Stimulated activated CD8-positive, alpha-beta memory T cell treated with anti-CD3 and anti-CD28 coated beads, Interleukin-4, amount 100 ng/mL, for 1 hour (primary cell): ENCODE measurements at places on chromosomes 6 and 20.

DNA sequence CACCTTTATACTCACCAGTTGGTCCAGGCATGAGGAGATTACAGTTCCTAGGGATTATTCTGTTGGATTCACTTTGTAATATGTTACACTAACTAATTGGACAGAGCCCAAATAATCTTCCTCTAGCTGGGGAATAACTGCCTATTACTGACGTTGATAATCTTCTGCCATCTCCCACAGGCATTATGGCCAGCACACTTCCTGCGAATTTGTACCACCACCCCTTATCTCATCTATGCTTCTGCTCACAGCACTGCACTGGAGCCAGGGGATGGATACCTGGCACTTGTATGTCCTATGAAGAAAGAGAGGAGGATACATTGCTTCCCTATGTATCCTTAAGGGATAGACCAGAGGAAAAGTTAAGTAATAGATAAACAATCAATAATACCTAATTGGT, 494.8 kb upstream of the MAN1A1 start:
- DNase-seq, result no peak

DNA sequence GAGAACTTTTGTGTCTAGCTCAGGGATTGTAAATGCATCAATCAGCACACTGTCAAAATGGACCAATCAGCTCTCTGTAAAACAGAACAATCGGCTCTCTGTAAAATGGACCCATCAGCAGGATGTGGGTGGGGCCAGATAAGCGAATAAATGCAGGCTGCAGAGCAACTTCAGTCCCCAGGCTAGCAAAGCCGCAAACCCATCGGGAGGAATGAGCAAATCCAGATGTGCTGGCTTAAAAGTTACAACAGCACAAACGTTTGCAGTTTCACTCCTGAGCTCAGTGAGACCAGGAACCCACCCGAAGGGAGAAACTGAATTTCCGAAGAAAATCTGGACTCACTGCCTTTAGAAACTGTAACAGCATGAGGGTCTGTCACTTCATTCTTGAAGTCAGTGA, 21.9 kb upstream of the MBOAT1 start:
- DNase-seq, result no peak

- DNase-seq, result no peak
Observed at GRCh38 chr6:107989166-107990094, 31.4 kb upstream of the SEC63 start.

DNA sequence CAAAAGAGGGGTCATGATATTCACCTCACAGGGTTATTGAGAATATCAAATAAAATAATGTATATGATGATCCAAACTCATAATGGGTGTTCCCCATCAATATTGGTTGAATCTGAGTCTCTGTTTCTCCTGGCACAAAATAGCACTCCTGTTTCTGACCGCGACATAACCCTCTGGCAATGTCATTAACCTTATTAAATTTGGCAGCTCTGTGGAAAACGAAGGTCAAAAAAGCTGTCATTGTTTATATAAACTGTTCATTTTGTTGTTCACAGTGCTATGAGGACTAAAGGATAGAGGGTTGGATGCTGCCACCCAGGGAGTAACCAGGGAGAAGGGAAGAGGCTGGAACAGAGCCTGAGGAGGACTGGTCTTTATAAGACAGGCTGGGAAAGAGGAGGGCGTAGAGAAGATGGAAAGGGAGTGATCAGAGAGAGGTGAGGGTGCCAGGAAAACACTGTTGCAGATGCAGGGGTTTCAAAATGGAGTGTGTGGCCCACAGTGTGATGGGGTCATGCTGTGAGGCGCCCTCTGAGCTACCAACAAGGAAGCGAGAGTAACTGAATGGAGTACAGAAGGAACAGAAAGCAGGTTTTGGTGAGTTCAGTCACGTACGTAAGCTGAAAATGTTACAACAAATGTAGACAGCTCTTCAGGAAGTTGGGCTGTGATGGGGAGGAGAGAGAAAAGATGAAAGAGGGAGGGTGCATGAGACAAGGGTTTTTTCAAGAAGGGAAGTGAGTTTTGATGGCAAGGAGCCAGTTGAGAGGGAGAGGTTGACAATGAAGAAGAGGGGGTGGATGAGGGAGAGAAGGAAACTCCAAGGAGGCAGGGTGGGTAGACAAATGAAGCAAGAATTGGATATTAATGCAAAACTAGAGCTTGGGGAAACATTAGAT, 251.6 kb upstream of the TAB2 start:
- DNase-seq, result no peak

- DNase-seq, result no peak
Observed at GRCh38 chr6:151430886-151431285, 21.0 kb downstream of the RMND1 start.

DNA sequence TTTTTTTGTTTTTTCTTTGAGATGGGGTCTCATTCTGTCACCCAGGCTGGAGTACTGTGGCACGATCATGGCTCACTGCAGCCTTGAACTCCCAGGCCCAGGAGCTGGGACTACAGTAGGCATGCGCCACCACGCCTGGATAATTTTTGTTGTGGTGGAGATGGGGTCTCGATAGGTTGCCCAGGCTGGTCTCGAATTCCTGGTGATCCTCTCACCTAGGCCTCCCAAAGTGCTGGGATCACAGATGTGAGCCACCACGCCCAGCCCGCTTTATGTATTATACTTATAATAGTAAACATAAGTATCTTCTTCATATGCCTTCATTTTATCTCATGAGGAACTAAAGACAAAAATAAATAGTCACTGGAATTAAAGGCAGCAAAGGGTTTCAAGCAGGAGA, 63.5 kb downstream of the GINS1 start:
- no peak for DNase-seq

DNA sequence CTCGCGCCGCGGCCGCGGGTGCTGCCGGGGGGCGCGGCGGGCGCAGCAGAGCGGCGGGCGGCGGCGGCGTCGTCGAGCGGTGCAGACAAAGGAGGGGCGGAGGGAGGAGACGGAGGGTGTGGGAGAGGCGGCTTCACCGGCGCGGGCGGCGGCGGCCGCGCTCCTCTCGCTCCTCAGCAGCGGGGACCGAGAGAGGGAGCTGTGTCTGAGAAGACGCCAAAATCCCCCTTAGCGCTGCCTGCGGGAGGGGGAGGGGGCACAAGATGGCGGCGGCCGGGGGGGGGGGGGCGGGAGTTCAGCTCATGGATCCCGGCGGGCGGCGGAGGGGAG, 296 bp downstream of the ADNP start:
- no peak for DNase-seq

GRCh38 chr20:20568604-20569205, 143.7 kb downstream of the RALGAPA2 start:
- no peak for DNase-seq

DNA sequence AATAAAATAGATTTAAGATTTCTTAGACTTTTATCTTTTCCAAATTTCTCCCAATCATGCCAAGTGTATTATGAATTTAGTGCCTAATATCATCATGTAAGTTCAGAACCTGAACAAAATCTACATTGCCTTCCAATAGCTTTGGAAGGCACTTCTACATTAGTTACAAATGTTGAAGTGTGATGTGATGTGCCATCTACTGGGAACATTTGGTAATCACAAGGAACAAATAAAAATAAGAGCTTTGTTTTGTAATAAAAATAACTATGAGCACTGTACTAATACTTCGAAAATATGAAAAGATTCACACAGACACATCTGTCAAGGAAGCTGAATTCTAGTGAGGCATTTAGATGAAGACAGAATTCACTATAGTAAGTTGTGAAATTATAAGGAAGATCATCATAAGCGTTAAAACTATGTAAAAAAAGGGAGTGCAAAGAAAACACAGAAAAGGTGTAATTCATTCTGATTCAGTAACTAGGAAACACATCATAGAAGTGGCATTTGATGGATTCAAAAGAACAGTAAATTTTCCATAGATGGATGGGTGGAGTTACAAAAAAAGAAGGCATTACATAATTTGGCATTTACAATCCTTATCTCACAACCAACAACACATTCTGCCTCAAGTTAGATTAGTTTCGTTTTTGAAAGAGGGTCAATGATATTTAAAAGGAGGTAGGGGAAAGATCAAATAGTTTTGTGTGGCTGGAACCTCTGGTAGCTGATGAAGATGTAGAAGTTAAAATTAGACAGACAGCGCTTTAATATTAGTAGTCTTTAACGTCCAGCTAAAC, 161.0 kb downstream of the ASCC3 start:
- DNase-seq, result no peak

DNA sequence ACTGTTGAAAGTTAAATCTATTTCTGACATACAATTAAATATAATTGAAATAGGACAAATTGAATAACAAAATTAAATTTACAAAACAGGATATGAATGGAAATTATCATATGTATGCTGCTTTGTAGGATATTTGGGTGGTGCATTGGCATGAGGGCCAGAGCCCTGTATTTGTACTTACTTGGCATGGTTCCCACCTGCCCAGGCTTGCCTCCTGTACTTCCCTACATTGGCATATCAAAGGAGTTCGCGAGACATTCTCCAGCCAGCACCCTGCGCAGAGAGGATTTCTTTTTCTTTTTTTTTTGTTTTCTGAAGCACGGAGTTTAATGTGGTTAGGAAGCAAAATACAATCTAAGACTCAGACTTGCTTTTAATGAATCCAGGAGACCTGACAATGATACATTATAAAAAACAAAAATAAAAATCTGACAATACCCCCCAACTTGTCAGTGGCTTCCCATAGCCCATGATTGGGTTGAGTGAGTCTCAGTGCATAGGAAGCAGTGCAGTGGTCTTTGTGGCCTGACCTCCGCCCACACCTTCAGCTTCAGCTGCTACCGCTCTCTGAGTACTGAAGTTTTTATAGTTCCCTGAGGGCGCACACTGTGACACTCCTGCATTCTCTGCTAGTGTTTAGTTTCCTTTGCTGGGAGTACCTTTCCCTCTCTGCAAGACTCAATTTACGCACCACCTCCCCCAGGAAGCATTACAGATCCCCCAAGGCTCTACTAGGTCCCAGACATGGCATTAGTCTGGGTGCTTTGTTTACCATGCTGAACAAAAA, 440.8 kb downstream of the UTRN start:
- peak; percentile 1 for DNase-seq

DNA sequence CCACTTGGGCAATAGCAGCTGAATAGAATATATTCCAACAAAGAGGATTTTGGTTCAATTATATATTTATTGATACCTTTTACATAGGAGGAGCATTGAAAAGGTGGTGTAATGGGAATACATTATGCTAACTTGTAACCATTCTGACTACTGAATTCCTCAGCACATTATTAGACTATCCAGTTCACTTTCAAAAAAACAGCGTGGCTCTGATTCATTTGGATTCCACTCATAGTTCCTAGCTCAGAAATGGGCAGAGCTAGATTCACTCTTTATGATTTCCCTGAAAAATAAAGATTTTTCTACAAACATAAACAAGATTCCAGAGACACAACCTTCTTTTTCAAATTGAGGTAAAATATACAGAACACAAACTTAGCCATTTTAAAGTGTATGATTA, 9.2 kb upstream of the TRERF1 start:
- no peak for DNase-seq

GRCh38 chr20:22403632-22404361, 180.6 kb downstream of the FOXA2 start:
- no peak for DNase-seq

- DNase-seq, result no peak
Observed at GRCh38 chr6:146767632-146768031, 168.9 kb downstream of the ADGB start.

- no peak for DNase-seq
Observed at GRCh38 chr6:94636780-94637385, 940.5 kb upstream of the MANEA start.

- DNase-seq, result no peak
Observed at GRCh38 chr20:19742974-19743639, 15.0 kb upstream of the RIN2 start.

- DNase-seq, result no peak
Observed at GRCh38 chr6:1890071-1890470, 280.4 kb downstream of the FOXC1 start.

DNA sequence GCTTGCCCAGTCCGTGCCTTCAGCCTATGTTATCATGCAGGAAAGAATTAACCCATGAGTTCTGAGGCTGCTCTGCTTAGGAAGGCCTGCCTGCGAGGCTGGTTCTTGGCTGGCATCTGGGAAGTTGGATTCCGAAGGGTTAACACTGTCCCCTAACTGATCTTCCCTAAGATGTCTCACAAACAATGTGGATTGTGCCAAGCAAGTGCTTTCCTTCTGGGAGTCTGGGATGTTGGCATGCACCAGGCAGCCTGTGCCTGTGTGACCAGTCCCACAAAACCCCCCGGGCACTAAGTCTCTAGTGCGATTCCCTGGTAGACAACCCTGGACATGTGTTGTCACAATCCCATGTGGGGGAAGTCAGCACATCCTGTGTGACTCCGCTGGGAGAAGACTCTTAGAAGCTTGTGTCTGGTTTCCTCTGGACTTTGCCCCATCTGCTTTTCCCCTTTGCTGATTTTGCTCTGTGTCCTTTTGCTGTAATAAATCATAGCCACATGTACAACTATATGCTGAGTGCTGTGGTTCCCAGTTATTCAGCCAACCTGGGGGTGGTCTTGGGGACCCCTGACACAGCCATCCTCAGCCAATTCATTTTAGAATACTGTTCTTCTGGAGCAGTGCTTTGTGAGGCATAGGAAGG, 83.8 kb downstream of the SLC22A23 start:
- no peak for DNase-seq

DNA sequence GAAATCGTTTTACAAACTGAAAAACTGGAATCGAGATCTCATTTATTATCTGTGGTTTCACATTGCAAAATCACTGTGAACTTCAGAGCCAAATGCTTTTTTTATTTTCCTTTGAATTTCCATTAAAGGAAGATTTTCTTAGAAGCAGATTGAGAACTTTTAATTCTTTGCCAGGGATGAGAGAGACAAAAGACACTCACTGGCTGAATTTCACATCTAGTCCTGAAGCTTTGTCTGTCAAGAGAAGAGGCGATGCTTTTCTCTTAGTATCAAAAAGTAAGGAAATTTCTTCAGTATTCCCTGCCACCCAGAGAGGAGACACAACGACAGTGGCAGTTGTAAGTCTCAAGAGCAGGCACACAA, 141.8 kb downstream of the TMEM200A start:
- no peak for DNase-seq

DNA sequence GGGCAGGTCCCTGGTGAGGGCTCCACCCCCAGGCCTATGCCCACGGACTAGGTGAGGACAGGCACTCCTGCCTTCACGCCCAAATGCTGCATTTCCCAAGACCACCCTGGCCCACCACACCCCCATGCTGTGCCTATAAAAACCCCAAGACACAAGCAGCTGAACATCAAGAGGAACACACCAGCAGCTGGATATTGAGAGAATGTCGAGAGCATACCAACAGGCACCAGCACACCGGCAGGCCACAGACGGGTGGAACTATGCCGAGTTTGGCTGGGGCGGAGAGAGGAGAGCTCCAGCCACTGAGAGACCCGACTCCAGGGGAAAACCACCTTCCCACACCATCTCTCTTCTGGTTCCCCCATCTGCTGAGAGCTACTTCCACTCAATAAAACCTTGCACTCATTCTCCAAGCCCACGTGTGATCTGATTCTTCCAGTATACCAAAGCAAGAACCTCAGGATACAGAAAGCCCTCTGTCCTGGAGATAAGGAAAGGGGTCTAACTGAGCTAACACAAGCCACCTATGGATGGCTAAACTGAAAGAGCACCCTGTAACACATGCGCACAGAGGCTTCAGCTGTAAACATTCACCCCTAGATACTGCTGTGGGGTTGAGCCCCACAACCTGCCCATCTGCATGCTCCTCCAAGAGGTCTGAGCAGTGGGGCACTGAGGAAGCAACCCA, 316.2 kb downstream of the FOXC1 start:
- DNase-seq, result no peak

- no peak for DNase-seq
Observed at GRCh38 chr20:31869673-31869941, 720 bp downstream of the DUSP15 start.

GRCh38 chr6:20092071-20092566, 120.2 kb downstream of the MBOAT1 start:
- no peak for DNase-seq

GRCh38 chr20:25233016-25233772, 14.7 kb upstream of the PYGB start:
- DNase-seq, result no peak
